ENCODE measurements at places on chromosomes 4 and X. TPM values are rescaled to one million over a fixed set of nuclear protein-coding genes. Genes with fewer than 3 reads are reported as not detected.
A peak's percentile ranks its signal among the peaks of the same experiment; 100 is the strongest.

GRCh38 chr4:183205193-183205592 is 106.1 kb downstream of the WWC2 start:
- H3K36me3 ChIP-seq: no peaks in the 10 kb centered on the region
- H3K27me3 ChIP-seq: no peaks in the 10 kb centered on the region

DNA sequence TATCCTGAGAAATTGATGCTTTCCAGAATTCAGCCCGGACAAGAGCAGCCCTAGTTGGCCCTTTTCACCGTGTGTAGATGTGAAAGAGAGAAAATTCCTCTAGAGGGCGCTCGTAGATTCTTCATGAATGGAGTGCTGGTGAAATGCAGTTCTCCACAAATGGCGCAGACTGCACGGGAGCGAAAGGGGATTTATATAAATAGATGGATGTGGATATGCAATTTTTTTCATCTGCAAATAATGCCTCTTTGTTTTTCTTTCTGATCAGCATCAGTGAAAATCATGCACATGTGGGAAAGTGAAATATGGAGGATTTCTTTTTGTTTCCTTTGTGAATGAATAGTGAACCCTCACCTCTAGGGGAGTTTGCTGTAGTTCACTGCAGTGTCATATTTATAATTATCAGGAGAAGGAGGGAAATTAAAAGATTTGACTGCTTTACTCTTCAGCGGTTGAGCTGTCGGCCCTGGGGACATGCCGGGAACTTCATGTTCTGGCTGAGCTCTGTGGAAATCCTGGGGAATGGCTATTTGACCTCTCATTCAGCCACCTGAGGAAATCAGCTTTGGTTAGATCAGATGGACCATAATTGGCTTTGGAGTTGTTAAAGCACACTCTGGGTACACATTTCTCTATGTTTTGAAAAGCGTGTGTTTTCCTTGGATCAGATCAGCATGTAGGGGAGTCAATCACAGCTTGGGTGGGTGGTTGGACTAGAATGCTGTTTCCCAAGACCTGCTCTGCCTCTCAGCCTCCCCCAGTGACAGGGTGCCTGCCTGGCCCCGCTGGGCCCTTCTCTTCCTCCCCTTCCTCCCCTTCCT is 115.0 kb upstream of the SHISA3 start:
- H3K36me3 ChIP-seq: no peaks in the 10 kb centered on the region
- H3K4me1 ChIP-seq: no peaks in the 10 kb centered on the region
- no peak overlapping the region for H3K4me3 ChIP-seq
- peak overlapping the region; percentile 30 for H3K27ac ChIP-seq

DNA sequence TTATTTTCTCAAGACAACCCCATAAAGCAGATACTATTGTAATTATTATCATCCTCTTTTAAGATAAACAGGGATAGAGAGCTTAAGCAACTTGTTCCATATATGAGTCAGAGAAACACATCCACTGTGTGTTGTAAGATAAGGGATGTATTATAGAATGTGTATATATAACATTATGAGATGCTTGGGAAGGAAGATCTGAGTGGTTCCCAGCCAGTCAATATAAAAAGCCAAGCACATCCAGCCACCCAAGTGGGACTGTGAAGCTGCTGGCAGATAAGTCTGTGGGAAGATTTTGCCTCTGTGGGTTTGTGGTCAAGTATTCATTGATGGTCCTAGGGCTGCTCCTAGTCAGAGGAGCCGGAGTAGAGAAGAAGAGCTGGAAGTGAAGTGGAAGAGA is 16.5 kb upstream of the BMPR1B start:
- H3K36me3 ChIP-seq: no peaks in the 10 kb centered on the region
- no peak overlapping the region for H3K27ac ChIP-seq

DNA sequence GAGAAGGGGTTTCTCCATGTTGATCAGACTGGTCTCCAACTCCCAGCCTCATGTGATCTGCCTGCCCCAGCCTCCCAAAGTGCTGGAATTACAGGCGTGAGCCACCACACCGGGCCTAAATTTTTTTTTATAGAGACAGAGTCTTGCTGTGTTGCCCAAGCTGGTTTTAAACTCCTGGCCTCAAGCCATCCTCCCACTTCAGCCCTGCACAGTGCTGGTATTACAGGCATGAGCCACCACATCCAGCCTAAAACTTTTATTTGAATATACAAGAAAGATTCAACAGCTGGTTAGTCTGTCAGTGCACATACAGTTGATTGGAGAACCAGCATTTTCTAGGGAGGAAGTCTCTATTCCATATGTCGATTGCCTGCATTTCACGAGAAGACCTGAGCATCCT is 91.2 kb downstream of the LRP2BP start:
- H3K4me1 ChIP-seq: no peaks in the 10 kb centered on the region
- DNase-seq: no peak
- no peaks in the 10 kb centered on the region for H3K36me3 ChIP-seq

- H3K4me1 ChIP-seq: no peaks in the 10 kb centered on the region
- peaks cover 3% of the 10 kb centered on the region for H3K27me3 ChIP-seq
- H3K4me3 ChIP-seq: no peak overlapping the region
Measured at GRCh38 chr4:791252-791897, 34.6 kb downstream of the CPLX1 start.

GRCh38 chrX:47817421-47817820 is 19.3 kb upstream of the ZNF81 start:
- no peak for DNase-seq
- no peaks in the 10 kb centered on the region for H3K4me1 ChIP-seq
- H3K27me3 ChIP-seq: no peaks in the 10 kb centered on the region

The SLBP gene
- 41.7 TPM for total RNA-seq

GRCh38 chr4:3471098-3471760 is 8.1 kb downstream of the DOK7 start:
- H3K4me1 ChIP-seq: no peaks in the 10 kb centered on the region
- peaks cover 56% of the 10 kb centered on the region for H3K27me3 ChIP-seq
- DNase-seq: no peak
- H3K4me3 ChIP-seq: no peak overlapping the region

DNA sequence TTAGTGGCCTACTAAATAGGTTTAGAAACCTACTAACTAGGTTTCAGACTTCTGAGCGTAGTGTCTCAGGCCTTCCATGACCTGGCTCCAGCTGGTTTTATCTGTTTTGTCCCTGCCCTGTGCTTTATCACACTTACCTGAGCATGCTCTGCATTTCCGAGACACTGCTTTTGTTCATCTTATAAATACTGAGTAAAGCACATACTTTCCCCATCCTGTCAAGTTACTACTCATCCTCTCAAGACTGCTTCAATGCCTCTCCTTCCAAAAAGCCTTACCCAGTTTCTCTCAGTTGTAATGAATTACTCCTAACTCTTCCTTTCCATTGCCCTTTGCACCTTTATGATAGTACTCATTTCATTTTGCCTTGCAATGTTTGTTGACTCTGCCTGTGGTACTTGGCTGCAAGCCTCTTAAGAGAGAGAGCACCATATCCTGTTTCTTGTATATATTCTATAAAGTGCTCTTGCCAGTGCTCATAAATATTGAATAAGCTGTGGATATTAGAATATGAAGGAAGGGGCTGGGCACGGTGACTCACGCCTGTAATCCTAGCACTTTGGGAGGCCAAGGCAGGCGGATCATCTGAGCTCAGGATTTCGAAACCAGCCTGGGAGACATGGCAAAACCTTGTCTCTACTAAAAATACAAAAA is 34.4 kb downstream of the SLAIN2 start:
- no peak for DNase-seq
- no peaks in the 10 kb centered on the region for H3K27me3 ChIP-seq
- H3K36me3 ChIP-seq: no peaks in the 10 kb centered on the region
- no peaks in the 10 kb centered on the region for H3K4me1 ChIP-seq
- H3K4me3 ChIP-seq: no peak overlapping the region
- no peak overlapping the region for H3K27ac ChIP-seq

The ZNF595 gene
- total RNA-seq: 36.7 TPM

The NKX3-2 gene
- total RNA-seq: not detected

DNA sequence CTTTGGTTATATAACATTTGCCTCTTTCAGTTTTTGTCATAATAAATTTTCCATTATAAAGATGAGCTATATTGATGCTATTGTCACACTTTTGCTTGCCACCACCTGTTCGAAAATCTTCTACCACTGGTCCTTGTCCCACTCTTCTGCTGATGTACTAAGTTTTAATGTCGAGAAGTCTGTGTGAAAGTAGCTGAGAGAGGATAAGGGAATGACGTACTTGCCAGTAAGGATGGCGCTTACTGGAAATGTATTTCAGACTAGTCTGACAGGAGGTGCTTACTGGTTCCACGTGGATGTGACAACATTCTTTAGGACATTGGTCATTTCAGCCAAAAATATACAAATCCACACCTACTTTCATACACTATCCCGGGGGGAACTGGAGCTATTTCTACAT is 132.7 kb upstream of the NR3C2 start:
- no peaks in the 10 kb centered on the region for H3K4me1 ChIP-seq
- no peak overlapping the region for H3K27ac ChIP-seq
- H3K36me3 ChIP-seq: no peaks in the 10 kb centered on the region
- H3K4me3 ChIP-seq: no peak overlapping the region

The EIF2S3 gene
- total RNA-seq: 62.4 TPM

GRCh38 chrX:42934020-42934726 is 156.2 kb upstream of the PPP1R2C start:
- H3K36me3 ChIP-seq: no peaks in the 10 kb centered on the region
- H3K4me3 ChIP-seq: no peak overlapping the region
- no peak for DNase-seq
- H3K27ac ChIP-seq: no peak overlapping the region
- H3K4me1 ChIP-seq: no peaks in the 10 kb centered on the region
- H3K27me3 ChIP-seq: no peaks in the 10 kb centered on the region

- H3K4me1 ChIP-seq: no peaks in the 10 kb centered on the region
- H3K27me3 ChIP-seq: no peaks in the 10 kb centered on the region
- H3K36me3 ChIP-seq: peaks cover 7% of the 10 kb centered on the region
- no peak overlapping the region for H3K27ac ChIP-seq
- no peak for DNase-seq
Measured at GRCh38 chr4:173450281-173450680, 51.4 kb upstream of the SCRG1 start.

DNA sequence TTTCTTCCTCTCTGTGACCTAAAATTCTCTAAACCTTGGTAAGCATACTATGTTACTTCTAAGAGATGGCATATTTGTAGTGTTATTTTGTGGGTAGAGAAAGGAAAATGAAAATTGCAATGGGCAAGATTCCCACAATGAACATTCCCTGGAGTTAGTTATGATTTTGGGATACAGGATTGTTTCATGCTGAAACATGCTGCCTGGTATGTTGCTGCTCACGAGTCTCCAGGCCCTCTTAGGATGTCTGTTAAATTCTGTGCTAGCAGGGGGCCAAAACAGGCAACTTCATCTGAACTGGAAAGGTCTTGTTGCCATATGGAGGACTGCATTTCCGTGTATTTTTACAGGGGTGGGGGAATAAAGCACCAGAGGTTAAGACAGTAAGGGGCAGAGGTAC is 18.9 kb upstream of the MSMO1 start:
- H3K36me3 ChIP-seq: peaks cover 46% of the 10 kb centered on the region
- no peak overlapping the region for H3K4me3 ChIP-seq
- no peaks in the 10 kb centered on the region for H3K27me3 ChIP-seq
- H3K4me1 ChIP-seq: no peaks in the 10 kb centered on the region
- no peak overlapping the region for H3K27ac ChIP-seq

The GLRA3 gene
- not detected for total RNA-seq

The RASSF6 gene
- not detected for total RNA-seq

- no peak for DNase-seq
- H3K27ac ChIP-seq: no peak overlapping the region
- no peaks in the 10 kb centered on the region for H3K4me1 ChIP-seq
- peaks cover 2% of the 10 kb centered on the region for H3K36me3 ChIP-seq
- no peaks in the 10 kb centered on the region for H3K27me3 ChIP-seq
Measured at GRCh38 chrX:139802048-139802447, 94.1 kb upstream of the MCF2 start.

- no peaks in the 10 kb centered on the region for H3K27me3 ChIP-seq
- peaks cover 8% of the 10 kb centered on the region for H3K4me1 ChIP-seq
- no peak overlapping the region for H3K4me3 ChIP-seq
- DNase-seq: no peak
- H3K27ac ChIP-seq: no peak overlapping the region
Measured at GRCh38 chrX:13130816-13131215, 86.4 kb upstream of the FAM9C start.

GRCh38 chr4:101253121-101253520 is 94.2 kb downstream of the PPP3CA start:
- H3K4me1 ChIP-seq: peaks cover 32% of the 10 kb centered on the region
- H3K27ac ChIP-seq: no peak overlapping the region
- no peak for DNase-seq
- H3K4me3 ChIP-seq: no peak overlapping the region
- H3K27me3 ChIP-seq: no peaks in the 10 kb centered on the region

- H3K27me3 ChIP-seq: no peaks in the 10 kb centered on the region
- H3K36me3 ChIP-seq: no peaks in the 10 kb centered on the region
- no peak for DNase-seq
- no peak overlapping the region for H3K4me3 ChIP-seq
Measured at GRCh38 chr4:28350485-28350884, 1489.8 kb downstream of the STIM2 start.

- no peak for DNase-seq
- peak overlapping the region; percentile 1 for H3K27ac ChIP-seq
- no peak overlapping the region for H3K4me3 ChIP-seq
- H3K36me3 ChIP-seq: no peaks in the 10 kb centered on the region
- no peaks in the 10 kb centered on the region for H3K4me1 ChIP-seq
Measured at GRCh38 chr4:154998284-154998683, 210.2 kb upstream of the NPY2R start.

The CSAG2 gene
- total RNA-seq: not detected

The PDLIM3 gene
- total RNA-seq: 56.9 TPM

DNA sequence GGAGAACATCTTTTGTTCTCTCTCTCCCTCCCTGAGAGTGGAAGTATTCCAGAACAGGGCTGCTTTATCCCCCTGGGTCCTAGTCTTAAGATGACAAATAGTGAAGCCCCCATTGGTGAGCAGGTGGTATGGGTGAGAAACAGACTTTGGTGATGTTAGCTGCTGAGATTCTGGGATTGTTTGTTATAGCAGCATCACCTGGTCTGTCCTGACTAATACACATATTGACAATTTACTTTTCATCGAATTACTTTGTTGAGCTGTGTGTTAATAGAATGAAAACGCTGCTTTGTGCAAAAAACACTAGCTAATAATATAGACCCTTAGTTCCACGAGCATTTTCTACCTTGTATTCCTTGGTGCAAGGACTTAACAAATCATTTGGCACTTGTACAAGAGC is 133.5 kb downstream of the ASMT start:
- H3K27me3 ChIP-seq: no peaks in the 10 kb centered on the region
- DNase-seq: no peak
- no peak overlapping the region for H3K27ac ChIP-seq
- no peaks in the 10 kb centered on the region for H3K4me1 ChIP-seq
- H3K4me3 ChIP-seq: no peak overlapping the region

The MAGEA9B gene
- not detected for total RNA-seq

GRCh38 chr4:41538017-41538733 is at the start of gene LIMCH1:
TSS of gene LIMCH1 (plus strand) at chr4:41538157. CDS start at chr4:41605996, 67,839 bp downstream.
- peak; percentile 31 for DNase-seq
- H3K4me3 ChIP-seq: no peak within 1 kb of the TSS
- no peaks in the 10 kb centered on the region for H3K4me1 ChIP-seq
- peak within 1 kb of the TSS; percentile 61 for H3K27ac ChIP-seq

- H3K4me1 ChIP-seq: no peaks in the 10 kb centered on the region
- no peaks in the 10 kb centered on the region for H3K27me3 ChIP-seq
- DNase-seq: no peak
- no peaks in the 10 kb centered on the region for H3K36me3 ChIP-seq
- H3K27ac ChIP-seq: no peak overlapping the region
- no peak overlapping the region for H3K4me3 ChIP-seq
Measured at GRCh38 chr4:15906020-15906443, 32.5 kb downstream of the FGFBP1 start.

The TMPRSS11A gene
- not detected for total RNA-seq

The RNF212 gene
- total RNA-seq: 7.3 TPM
